T-cell (primary cell): ENCODE measurements at places on chromosomes 2 and 18. TPM values are rescaled to one million over a fixed set of nuclear protein-coding genes. Genes with fewer than 3 reads are reported as not detected.

The CPO gene
- not detected for total RNA-seq

The SLC9A4 gene
- not detected for total RNA-seq

The POMC gene
- total RNA-seq = 2.4 TPM

The FBXO15 gene
- 2.0 TPM for total RNA-seq

The ZAP70 gene
- total RNA-seq = 534 TPM
